Heart right ventricle (tissue), 16 donors: ENCODE measurements at places on chromosomes 1 and 21. TPM values are rescaled to one million over a fixed set of nuclear protein-coding genes. Genes with fewer than 3 reads are reported as not detected.

DNA sequence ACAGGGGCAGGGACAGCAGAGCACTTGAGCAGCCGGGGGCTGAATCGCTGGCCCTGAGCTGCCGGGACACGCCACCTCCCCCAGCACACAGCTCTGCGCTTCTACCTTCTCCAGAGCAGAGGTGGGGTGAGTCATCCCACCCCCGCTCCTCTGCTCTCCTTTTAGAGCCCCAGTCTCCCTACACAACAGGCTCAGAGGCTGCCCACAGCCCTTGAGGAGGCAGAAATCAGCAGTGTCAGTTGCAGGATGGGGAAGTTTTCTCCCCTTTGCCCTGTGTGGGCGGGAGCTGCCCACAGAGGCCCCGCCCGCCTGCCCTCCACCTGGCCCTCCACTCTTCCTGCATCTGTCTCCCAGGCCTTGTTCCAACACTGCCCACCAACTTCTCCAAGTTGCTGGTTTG lies 94.6 kb downstream of the STUM start:
- no peak for DNase-seq

DNA sequence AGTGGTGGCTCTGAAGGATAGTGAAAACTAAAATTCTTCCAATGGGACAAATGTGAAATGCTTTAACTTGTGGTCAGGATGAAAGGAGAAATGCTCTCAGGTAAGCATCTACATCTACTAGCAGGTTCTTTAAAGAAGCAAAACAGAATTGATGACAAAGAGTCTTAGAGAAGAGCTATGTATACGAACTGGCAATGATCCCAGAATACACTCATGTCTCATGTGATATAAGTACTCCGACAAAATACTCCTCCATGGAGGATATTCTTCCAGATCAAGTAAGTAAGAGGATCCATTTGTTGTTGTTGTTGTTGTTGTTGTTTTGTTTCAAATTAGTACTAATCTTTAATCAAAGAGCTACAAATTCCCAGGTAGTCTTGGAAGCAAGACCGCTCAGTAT lies 174.0 kb upstream of the ATP1B1 start:
- no peak for DNase-seq

- no peak for DNase-seq
Measured at GRCh38 chr1:87706779-87707228, 378.1 kb downstream of the LMO4 start.

GRCh38 chr1:170993151-170993550 lies 57.8 kb downstream of the MROH9 start:
- no peak for DNase-seq

GRCh38 chr1:226181996-226182714 lies 4.4 kb downstream of the ACBD3 start:
- DNase-seq = peak; percentile 35

- DNase-seq = no peak
Measured at GRCh38 chr1:194102607-194103006, 916.2 kb upstream of the B3GALT2 start.

- no peak for DNase-seq
Measured at GRCh38 chr21:38359835-38360234, 103.0 kb downstream of the KCNJ15 start.

DNA sequence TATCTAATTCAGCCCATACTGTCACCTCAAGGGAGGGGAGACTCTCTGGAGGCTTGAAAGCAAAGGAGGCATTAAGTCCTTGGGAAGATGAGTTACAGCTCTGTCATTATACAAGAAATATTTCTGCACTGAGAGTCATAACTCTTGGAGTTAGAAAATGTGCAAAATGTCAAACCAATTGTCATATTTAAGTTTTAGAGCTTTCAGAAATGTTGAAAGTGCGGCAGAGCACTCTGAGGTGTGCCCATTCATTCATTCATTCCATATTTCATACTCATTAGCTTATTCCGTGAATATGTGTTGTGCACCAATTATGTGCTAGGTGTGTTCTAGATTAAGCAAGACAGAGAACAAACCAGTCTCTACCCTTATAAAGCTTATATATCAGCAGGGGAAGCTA lies 87.1 kb downstream of the HUNK start:
- no peak for DNase-seq

DNA sequence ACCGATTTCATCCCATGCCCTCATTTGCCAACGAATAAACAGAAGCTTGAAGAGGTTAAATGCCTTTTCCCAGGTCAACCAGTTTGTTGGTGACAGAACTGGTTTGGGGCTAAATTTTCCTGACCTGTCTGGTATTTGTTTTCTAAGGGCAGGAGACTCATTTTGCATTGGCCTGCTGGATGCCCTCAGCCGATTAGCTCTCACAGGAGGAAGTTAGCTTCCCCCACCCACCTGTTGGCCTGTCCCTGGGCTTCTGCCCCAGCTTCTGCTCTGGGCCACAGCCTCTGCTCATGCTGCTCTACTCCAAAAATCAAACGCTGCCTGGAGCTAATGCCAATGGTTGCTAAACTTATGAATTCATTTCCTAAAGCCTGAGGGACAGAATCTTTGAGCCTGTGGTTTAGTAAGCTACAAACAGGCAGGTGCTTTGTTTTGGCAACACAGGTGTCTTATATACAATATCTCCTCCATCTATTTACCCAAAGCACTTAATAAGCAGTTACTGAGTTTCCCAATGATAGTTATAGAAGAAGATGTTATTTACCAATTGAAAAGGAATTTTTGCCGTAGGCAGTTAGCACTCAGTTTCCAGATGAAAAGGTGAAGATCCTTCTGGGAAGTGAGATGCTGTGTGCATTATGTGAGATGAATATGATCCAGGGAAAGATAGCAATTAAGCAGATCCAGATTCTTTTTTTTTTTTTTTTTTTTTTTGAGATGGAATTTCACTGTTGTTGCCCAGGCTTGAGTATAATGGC lies 82.3 kb downstream of the TM2D1 start:
- no peak for DNase-seq

GRCh38 chr1:4047666-4048065 lies 147.6 kb upstream of the C1orf174 start:
- DNase-seq = no peak

- no peak for DNase-seq
Measured at GRCh38 chr1:175714350-175714749, 29.0 kb downstream of the TNR start.

- DNase-seq = no peak
Measured at GRCh38 chr1:84143796-84144565, at the start of gene PRKACB. Gene PRKACB, plus strand, starts transcription at chr1:84144271. Its CDS starts 91 bp downstream, at chr1:84144362.

- peak; percentile 53 for DNase-seq
Measured at GRCh38 chr21:35257413-35257812, 208.3 kb upstream of the RUNX1 start.

GRCh38 chr21:36245115-36245514 lies 74.9 kb upstream of the MORC3 start:
- DNase-seq = no peak

GRCh38 chr1:110765640-110766335 lies 91.0 kb upstream of the KCNA3 start:
- peak; percentile 42 for DNase-seq

GRCh38 chr1:246599315-246599714 lies 33.1 kb downstream of the CNST start:
- no peak for DNase-seq

DNA sequence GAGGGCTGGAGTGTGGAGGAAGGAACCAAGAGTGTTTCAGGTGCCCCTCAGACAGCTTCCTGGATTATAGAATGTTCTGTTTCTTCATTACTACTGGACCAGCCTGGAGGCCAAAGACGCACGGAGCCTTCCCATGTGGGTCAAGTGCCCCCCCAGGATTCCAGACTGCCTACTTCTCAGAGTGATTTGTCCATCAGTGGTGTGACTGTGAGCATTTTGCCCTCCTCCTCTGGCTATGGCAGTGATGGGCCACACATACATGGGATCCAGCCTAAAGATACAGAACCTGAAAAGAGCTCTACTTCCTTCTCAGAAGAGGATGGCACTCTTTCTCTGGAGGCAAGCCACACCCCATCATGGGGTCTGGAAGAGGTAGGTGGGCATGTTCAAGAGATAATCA lies 64.9 kb downstream of the MACF1 start:
- DNase-seq = no peak

The MCL1 gene
- total RNA-seq = 95.5 TPM

The MRPS14 gene
- total RNA-seq = 31.5 TPM

The ETV3L gene
- total RNA-seq = not detected

The SYT2 gene
- total RNA-seq = not detected
